ENCODE measurements at places on chromosomes 4 and X. TPM values are rescaled to one million over a fixed set of nuclear protein-coding genes. Genes with fewer than 3 reads are reported as not detected.

DNA sequence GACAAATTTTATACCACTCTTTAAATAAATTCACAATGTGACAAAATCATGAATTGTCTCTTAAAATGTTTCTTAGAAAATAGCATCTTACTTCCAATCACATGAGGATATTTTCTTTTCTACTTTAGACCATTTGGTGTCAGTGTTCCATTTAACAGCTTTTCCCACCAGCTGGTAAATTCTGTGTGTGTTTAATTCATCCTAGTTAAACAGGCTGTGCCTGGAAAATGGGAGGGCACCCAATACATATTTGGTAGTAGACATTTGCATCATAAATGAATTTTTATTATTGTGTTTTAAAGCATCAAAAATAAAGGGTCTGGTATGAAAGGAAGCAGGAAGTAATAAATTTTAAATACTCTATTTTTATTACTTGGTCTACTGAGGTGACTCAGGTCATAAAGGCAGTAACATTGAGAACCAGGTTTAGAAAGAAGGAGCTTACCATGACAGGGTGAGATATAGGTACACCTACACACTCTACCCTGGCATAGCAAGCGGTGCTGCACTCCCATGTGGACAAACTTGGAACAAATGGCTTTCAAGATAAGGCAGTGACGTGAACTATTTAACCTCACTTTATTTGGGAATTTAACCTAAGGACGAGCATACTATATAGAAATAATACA lies 344.5 kb downstream of the BMPR1B start:
- DNase-seq, result no peak

- no peak for DNase-seq
These were observed 6.2 kb downstream of the GAK start for GRCh38 chr4:925771-926500.

DNA sequence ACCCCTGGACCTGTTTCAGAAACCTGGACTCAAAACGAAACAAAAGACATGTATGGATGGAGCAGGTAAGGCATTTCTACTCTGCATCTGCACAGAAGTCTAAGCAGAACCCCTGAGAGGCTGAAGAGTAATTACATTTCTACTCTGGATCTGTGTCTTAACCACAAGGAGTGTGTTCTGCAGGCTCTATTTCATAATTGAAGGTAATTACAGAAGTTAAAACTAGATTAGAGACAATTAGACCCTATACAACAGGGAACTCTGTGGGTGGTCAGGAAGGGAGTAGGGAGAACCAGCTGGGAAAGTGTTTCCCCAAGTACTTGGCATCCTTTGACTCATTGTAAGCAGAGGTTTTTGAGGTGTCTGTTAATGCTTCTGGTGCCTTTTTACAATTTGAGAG lies 69.8 kb downstream of the IGSF1 start:
- DNase-seq, result no peak

DNA sequence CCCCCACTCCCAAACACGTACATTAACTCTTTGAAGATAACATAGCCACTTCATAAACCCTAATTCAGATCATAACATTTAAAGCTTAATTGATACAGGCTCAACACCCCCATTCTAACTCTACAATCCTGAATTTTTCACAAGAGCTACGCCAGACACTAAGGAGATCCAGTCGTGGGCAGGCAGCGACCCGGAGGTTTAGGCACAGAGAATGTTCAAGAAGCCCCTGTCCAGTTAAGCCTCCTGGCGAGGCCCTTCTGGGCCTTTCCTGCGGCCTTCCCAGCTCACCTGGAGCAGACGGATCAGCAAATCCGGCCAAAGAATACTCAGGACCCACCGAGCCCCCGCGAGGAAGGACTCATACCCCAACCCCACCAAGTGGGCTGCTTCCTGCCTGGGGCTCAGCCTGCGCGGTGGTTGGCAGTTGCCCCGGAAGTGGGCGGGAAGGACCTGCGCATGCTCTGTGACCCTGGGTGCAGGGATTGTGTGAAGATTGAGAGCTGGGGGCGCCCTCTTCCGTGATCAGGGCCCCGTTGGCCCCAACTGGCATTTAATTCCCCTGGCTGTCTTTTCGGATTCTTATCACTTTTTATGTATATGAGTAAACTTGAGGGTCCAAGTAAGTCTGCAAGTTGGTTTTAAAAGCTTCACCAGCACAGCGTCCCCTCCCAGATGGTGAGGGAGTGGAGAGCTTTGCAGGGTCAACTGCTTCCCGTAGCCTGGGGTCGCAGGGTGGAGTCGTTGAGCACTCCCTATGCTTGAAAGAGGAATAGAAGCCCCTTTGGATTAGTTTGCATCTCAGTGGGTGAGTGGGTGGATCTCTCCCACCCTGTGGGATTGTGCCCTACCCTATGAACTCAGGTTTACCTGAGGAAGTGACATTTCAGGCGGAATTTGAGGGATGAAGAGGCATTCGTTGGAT lies at the start of gene TRIM61:
Gene TRIM61 (minus strand): TSS at position 415 of the 922 bp plus-strand sequence. CDS start 7,655 bp downstream, outside the sequence.
- no peak for DNase-seq

- no peak for DNase-seq
These were observed 17.2 kb upstream of the GPR173 start for GRCh38 chrX:53031380-53031779.

DNA sequence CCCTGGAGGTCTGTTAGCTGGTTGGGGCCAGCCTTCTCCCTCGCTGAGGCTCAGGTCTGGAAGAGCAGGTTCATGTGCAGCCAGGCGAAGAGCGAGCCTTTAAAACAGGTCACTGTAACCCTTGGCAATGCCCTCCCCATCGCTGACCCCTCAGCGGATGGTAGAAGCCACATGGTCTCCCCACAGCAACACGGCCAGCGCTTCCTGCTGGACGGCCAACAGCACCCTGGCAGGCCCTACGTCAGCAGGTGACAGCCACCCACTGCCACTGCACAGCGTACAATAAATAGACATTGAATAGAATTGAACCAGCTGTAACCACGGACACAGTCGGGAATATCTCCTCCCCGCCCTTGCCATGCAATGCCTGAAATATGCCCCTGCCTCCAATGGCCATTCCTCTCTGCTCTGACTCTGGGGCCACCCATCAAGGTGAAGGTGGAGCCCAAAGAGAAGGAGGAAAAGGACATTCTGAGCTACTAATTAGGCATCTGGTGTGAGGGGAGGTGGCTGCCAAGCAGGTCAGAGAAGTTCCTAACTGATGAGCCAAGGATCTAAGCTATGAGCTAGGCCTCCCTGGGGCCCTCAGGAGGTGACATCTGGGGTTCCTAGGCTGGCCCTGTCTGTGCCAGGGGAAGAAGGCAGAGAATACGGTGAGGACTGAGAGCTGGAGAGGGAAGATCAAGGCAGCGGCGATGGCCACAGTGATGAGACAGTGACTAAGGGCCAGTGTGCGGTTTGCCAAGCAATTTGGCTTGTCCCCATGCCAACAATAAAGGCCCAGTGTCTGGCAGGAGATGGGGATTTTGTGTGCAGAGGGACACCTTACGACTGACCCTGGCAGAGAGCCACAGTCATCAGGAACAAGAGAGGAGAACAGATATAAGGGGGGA lies 202.3 kb downstream of the BCOR start:
- DNase-seq, result no peak

- no peak for DNase-seq
These were observed 248.9 kb upstream of the TTC29 start for GRCh38 chr4:147194604-147195003.

GRCh38 chr4:108247387-108248049 lies 78.8 kb upstream of the LEF1 start:
- no peak for DNase-seq

- peak; percentile 22 for DNase-seq
These were observed 51.2 kb downstream of the HMX1 start for GRCh38 chr4:8820178-8821102.

- no peak for DNase-seq
These were observed 26.8 kb downstream of the MGST2 start for GRCh38 chr4:139692309-139693012.

DNA sequence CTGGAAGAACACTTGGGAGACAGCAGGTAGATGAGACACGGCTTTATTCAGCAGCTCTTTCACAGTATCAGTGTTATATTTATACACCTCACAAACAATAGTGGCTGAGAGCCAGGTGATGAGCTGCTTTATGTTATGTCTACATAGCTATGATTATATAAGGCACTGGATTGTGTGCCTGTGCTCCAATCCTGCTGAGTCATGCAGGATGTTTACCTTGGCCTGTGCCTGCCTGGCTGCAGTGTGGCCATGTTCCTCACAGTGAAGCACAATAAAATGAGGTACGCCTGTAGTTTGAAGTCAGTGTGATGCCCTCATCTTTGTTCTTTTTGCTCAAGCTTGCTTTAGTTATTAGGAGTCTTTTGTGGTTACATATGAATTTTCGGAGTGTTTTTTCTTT lies 31.3 kb downstream of the CXCL13 start:
- no peak for DNase-seq

DNA sequence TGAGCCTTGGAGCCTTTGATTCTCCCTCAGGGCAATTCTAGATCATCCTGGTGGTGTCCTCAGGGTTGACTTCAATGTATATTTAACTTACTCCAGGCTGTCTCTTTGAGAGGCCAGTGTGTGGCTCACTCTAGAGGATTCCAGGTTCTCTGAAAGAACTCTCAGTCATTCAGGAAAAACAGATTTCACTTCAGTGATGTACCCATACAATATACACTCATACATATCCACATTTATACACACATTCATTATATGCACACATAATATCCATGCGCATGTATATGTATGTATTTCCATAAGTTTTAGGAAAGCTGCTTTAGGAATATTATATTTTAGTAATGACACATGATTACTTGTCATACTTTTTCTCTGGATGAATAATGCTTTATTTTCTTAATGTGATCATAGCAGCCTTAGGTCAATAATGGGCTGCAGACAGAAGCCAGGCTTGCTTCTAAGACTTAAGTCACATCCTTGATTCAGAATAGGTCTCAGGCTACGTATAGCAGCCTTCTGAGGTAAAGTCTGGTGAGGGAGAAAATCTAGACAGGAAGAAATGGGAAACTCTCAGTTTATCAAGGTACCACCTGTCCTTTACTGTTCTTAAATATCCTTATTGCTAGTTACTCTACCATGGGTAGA lies 397.0 kb downstream of the GPAT3 start:
- no peak for DNase-seq

DNA sequence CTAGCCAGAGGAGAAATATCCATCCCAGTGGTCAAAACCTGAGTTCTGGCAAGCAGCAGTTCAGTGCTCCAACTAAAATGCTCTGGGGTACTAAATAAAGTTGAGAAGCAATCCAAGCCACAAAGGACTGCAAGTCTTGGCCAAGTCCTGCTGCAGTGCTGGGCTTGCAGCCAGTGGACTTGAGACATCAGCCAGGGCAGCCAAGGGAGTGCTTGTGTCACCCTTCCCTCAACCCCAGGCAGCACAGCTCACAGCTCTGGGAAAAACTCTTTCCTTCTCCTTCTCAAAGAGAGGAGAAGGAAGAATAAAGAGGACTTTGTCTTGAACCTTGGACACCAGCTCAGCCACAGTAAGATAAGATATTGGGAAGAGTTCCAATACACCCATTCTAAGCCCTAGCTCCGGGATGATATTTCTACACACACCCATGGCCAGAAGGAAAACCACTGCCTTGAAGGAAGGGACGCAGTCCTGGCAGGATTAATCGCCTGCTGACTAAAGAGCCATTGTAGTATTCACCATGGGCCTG lies 99.8 kb downstream of the PTCHD1 start:
- no peak for DNase-seq

DNA sequence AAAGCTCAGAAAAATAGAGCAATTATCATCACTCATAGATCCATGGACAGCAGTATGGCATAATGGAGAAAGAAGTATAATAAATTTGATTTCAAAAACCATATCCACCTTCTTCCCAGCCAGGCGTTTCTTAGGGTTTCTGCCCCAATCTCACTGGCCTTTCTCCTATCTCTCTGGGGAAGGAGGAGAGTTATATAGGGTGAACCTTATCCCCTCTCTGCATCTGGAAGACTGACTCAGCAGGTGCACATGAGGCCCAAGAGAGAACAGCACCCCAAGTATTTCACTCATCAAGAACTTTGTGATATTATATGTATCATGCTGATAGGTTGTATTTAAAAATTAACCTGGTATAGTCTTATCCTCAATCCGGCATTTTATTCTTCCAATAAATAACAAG lies 318.8 kb upstream of the RASGEF1B start:
- DNase-seq, result no peak

GRCh38 chrX:53084863-53085262 lies 2.7 kb downstream of the TSPYL2 start:
- no peak for DNase-seq

GRCh38 chr4:20544645-20545044 lies 155.6 kb upstream of the PACRGL start:
- no peak for DNase-seq

GRCh38 chr4:84493092-84493850 lies 5.8 kb downstream of the NKX6-1 start:
- no peak for DNase-seq

DNA sequence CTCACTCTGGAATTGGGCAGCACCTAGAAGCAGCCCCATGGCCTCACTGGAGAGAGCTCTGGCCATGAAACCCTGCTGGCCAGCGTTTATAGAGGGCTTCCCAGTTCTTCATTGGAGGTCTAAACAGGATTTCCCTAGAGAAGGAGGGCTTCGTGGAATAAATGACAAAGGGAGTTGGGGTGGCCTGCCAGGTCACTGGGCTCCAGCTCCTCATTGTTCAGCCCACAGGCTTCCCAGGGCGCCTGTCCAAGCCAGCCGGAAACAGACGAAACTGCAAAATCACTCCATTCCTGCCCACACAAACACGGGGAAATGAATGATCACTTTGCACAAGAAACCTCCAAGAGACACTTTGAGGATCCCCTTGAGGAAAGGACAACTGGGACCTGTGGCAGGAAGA lies 189.7 kb downstream of the TSPAN5 start:
- DNase-seq, result no peak

DNA sequence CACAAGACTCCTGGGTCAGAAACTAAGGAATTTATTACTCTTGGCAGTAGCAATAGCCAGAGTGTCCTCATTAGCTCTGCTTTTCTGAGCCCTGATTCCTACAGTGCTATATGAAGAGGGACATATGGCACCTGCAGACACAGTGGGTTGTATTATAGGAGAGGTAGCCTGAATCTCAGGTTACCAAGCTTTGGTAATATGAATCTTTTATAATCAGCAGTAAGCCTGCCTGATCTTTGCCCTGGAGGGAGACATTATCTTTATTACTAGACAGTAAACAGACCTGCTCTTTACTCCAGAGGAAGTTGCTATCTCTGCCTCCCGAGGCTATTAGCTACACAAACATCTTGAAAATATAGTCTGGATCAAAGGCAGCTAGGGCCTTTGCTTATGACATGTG lies 62.5 kb upstream of the HOPX start:
- DNase-seq, result no peak

DNA sequence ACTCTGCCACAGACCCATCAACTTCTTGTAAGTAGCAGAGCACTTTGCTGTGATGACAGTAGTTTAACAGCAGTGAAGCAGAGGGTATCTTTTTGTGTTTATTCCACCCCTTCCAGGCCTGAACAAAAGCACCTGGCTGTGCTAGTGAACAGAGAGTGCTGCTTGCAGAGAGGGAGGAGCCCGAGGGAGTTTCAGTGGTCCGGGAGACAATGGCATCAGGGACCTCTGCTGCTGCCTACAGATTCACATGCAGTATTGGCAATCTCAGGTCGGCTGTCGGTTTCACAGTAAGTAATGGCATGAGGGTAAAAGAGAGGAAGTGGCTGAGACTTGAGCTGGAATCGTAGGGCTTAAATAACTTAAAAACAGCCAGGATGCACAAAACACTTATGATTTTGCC lies 755.8 kb downstream of the RPA4 start:
- DNase-seq, result no peak

Gene PRKX
- 16.0 TPM for total RNA-seq

Gene PNMA6F
- 10.8 TPM for total RNA-seq

Gene HMX1
- total RNA-seq, result 1.2 TPM

Gene SULT1B1
- total RNA-seq, result 0.50 TPM

Gene GAGE2A
- total RNA-seq, result not detected

Measured in dorsolateral prefrontal cortex (tissue), 122 donors.